ENCODE measurements at places on chromosomes 3 and 15.
A peak's percentile ranks its signal among the peaks of the same experiment; 100 is the strongest.

- DNase-seq, result no peak
These were observed 9.8 kb upstream of the ETV5 start for GRCh38 chr3:186118692-186119091.

DNA sequence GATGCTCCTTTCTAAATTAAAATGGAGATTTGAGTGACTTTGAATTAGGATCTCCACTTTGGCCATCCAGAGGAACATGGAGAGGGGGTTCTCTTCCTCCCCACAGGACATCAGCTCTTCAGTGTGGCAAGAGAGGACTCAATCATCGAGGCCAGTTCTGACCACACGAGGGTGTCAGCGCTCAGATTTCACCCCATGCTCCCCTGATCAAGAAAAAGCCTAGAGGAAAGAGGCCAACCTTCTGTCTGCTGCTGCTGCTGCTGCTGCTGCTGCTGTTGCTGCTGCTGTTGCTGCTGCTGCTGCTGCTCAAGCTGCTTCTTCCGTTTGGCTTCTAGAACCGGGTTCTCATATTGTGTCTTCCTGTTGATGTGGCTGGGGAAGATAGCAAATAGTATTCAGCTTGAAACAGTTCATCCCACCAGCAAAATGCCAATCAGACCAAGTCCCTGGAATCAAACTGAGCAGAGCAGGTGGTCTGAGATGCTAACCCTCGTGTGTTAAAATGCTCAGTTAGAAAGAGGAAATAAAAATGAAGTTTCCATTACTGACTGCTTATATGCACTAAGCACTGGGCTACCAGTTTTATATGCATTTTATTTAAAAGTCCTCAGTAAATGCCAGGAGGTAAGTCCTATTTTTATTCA, 599.0 kb downstream of the MAGI1 start:
- no peak for DNase-seq

GRCh38 chr15:60901647-60902046, 327.5 kb downstream of the RORA start:
- DNase-seq, result no peak

DNA sequence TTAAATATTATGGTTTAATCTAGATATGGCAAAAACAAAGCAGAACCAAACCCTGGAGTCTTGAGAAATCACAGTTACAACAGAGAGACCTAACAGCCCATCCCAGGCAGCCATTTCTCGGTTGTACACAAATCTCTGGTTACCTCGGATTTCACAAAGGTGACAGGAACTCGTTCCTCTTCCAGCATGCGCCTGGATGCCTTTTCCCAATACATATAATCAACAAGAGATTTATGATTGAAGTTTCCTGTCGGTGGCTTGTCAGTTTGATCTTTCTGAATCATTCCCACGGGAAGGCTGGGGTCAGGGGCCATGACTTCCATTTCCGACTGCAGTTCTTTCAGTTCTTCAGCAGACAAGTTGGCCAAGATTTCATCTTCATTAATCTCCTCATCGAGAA, 445 bp downstream of the LMOD3 start:
- no peak for DNase-seq

DNA sequence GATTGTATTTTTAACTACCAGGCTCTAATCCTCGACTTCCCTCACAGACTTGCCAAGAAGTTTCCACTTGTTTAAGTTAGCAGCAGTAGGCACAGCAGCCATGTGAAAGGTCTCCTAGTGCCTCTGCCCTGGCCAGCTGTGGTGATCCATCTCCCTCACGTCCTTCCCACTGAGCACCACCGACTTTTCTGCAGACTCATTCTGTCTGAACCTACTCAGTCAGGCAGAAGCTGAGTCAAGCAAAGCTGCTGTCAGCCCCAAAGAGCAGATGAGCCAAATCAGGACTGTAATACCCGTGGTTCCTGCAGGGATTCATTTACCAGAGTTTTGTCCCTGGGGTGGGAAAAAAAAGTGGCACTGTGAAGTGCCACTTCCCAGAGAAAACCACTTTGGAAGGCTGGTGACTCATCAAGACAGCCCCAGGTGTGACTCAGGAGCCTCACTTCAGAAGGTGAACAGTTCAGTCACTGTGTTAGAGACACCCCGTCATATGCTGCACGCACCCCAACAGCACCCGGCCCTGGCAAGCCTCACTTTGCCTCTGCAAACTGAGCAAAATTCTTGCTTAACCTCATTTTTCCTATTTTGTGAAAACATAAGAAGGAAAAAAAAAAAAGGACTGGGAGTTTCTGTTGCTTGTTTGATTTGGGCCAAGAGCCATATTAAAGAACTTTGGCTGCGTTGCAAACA, 76.0 kb downstream of the WWTR1 start:
- no peak for DNase-seq

GRCh38 chr3:10783360-10784351, 32.4 kb upstream of the SLC6A11 start:
- DNase-seq, result no peak

DNA sequence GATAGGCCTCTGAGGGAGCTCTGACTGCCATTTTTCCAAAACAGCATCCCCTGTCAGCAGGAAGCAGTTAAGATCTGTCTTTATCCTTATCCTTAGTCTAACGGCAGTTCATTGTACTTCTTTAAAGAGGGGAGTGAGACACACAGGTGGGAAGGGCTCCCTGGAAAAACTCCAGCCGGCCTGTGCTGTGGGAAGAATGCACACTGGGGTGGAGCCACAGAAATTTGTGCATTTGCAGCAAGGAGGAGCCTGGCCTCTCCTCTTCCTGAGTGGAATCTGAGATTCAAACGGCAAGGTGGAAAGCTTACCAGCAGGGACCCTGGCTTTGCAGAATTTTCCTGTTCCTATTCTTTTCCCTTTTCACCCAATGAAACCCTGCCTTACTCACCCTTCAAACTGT, 1209.4 kb downstream of the ROBO2 start:
- no peak for DNase-seq

GRCh38 chr3:10354361-10355015, 33.6 kb upstream of the SEC13 start:
- DNase-seq, result no peak

- no peak for DNase-seq
These were observed 11.1 kb upstream of the SATB1 start for GRCh38 chr3:18436213-18436612.

DNA sequence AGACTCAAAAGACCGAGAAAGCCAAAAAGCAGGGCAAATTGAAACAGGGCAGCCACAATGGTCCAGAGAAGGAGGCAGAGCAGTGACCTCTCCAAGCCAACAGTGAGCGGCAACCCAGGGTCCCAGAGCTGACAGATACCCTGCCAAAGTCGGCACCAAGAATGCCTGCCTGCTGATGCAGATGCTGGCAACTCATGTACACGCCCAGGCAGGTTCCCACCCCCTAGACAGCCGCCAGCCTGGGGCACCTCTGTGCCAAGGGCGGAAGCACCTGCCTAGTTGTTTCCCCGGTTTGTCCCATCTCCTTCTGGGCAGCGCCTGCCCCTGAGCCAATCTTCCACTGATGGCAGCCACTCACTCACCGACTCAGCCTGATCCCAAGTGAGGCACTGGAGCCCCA, 22.1 kb downstream of the KLHL25 start:
- no peak for DNase-seq

DNA sequence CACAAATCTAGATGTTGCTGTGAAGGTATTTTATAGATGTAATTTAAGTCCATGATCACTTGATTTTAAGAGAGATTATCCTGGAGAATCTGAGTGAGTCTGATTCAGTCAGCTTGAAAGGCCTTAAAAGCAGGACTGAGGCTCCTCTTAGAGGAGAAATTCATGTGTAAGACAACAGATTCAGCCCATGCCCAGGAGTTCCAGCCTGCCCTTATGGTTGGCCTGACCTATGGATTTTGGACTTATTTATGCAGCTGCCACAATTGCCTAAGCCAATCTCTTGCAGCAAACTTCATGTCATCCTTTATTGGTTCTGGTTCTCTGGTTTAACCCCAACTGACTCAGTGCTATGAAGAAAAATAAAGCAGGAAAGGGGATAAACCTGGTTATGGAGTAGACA, 296.5 kb upstream of the RASGRP1 start:
- DNase-seq, result no peak

GRCh38 chr3:150428562-150428961, 20.5 kb downstream of the TSC22D2 start:
- DNase-seq, result no peak

DNA sequence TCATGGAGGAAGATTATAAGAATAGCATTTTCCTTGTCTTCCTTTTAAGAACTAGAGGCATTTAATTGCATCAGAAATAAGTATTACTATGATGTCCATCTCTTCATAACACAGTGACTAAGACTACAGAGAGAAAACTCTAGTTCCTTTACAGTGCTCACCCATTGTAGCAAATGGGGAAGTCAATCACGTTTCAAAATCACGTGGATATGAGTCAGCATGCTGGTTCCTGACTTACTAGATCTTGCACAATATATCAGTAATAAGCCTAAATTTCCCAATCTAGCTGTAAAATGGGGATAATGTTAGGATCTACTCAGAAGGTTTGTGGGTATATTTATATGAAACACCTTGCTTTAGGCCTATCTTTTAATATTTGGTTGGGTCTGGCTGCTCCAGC, 254.8 kb upstream of the EOMES start:
- DNase-seq, result no peak

GRCh38 chr3:100893590-100893989, 99.6 kb downstream of the ABI3BP start:
- no peak for DNase-seq

DNA sequence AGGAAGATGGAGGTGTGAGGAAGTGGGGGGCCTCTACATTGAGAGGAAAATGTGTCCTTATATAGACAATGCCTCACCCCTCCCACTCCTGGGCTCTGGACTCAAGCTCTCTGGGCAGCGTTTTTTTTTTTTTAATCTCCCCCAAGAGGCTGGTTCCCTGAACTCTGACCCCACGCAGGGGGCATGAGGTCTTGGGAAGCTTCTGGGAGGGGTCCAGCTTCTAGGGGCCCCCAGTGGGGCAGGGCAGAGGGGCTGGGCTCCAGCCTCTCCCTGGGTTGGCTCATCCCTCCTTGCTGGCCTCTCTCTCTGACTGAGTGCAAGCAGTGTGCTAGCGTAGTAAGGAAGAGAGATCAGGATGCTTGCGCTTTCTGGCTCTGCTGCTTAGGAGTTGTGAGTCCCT, 101.4 kb upstream of the HACD2 start:
- no peak for DNase-seq

GRCh38 chr15:60413231-60413824, 15.5 kb upstream of the ANXA2 start:
- DNase-seq, result no peak

- DNase-seq, result no peak
These were observed 58.2 kb upstream of the TP63 start for GRCh38 chr3:189573004-189573403.

DNA sequence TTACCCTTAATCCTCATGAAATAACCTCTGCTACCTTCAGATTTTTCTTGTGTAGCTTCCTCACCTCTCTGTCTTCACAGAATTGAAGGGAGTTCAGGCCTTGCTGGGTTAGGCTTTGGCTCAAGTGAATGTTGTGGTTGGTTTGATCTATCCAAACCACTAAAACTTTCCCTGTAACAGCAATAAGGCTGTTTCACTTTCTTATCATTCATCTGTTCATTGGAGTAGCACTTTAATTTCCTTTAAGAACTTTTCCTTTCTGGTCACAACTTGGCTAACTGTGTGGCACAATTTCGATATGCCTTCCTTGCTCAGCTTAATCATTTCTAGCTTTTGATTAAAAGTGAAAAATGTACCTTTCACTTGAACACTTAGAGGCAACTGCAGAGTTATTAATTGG, 129.8 kb downstream of the NR1I2 start:
- DNase-seq, result no peak

- DNase-seq, result no peak
These were observed 26.2 kb upstream of the LRTM1 start for GRCh38 chr3:54954022-54954421.

DNA sequence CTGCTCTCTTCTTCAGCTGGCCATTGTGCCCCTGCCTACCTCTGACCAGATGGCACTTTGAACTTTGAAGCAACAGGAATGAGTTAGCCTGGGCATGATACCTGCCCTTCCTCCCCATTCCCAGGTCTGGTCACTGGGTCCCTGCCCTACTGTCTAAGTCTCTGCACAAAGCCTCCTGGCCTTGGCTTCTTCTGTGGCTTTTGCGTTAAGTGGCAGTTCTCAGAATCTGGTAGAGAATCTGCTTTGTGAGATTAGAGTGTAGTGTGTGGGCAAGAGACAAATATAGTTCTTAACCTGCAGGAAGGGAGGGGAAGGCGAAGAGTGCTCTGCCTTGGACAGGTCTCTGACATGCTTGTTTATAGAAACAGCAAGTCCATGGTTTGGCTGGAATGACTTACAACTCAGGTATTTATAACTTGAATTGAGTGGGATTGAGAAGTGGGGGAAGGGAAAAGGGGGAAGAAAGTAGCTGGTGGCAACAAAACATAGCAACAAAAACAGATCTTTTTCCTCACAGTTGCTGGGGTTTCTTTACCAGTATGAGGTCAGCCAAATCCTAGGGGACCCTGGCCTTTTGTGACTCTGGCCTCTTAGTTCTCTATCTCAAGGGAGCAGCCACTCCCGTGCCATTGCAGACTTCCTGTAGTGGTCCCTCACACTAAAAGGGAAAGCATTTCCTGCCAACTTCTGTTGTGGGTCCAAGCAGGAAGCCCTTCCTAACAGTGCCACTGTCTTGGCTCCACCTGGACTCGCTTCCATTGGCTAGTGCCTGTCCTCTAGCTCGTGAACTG, 16.7 kb downstream of the MAPKBP1 start:
- DNase-seq, result no peak

GRCh38 chr15:69920221-69920620, 177.5 kb downstream of the TLE3 start:
- peak; percentile 12 for DNase-seq

DNA sequence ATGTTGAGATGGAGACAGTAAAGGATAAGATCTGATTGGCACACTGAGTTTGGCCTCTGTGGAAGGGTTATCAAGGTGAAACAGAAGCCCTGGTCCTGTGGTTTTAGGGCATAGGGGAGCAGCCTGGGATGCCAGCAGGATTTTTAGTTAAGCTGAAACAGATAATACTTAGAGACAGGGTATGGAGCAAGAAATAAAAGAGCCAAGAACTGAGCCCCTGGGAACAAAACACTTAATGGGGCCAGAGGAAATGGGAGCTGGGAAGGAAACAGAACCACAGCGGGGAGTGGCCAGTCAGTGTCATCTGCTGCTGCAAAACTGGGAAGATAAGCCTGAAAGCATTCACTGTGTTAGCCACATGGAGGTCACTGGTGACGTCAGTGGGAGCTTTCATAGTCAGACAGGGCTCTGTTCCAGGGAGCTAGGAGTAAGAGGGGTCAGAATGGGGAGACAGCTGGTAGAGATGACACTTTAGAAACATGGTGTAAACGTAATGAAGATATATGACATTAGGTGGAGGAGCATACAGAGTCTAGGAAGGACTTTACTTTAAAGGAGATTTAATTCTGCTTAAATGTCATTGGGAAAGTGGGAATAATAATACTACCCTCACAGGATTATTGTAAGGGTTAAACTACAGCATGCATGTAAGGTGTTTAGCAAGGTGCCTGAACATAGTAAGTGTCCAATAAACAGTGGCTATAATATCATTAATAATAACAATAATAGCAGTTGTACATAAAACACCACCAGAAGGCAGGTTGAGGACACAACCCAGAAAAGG, 172.7 kb upstream of the CTNNB1 start:
- DNase-seq, result no peak

GRCh38 chr15:51982770-51983103, 11.2 kb upstream of the LEO1 start:
- no peak for DNase-seq

- DNase-seq, result no peak
These were observed 60.8 kb upstream of the ARHGEF26 start for GRCh38 chr3:154060238-154061000.

GRCh38 chr3:5245927-5246326, 58.4 kb downstream of the EDEM1 start:
- DNase-seq, result no peak

GRCh38 chr3:71127052-71127831, 456.3 kb downstream of the FOXP1 start:
- DNase-seq, result no peak

- DNase-seq, result no peak
These were observed 59.7 kb downstream of the LRIG1 start for GRCh38 chr3:66441129-66441528.
